Cortex of kidney (tissue), 1 donor: ENCODE measurements at places on chromosomes 7 and 10.

DNA sequence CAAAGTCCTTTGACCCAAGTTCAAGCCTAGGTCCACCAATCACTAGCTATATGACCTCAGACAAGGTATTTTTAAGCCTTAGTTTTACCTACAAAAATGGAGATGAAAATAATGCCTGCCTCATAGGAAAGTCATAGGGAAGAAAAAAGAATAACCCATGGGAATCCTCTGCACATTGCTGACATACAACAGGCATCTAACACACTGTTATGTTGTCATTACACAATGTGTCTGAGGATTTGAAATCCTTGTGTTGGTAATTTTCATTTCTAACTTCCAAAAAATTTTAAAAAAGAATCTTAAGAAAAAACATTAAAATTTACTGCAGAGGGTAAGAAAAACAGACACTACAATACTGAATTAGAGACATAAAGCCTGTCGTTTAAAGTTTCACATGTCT is 5.7 kb downstream of the ANK3 start:
- no peak for DNase-seq

DNA sequence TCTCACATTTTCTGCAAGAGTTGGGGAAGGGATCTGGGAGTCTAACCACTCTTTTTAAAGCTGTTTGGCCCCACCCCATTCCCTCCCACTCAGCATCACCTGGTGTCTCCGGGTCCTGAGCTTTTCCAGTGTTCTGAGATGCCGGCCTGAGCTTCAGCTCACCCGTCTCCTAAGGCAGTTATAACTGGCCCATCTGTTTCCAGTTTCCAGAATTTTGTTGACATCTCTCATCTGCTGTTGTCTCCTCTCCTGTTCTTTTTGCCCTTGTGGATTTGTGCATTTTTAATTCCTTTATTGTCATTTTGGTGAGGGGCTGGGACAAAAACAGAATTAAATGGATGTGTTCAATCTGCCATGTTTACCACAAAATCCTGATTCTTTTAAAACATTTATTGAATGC is 160.6 kb downstream of the C10orf105 start:
- DNase-seq = no peak

DNA sequence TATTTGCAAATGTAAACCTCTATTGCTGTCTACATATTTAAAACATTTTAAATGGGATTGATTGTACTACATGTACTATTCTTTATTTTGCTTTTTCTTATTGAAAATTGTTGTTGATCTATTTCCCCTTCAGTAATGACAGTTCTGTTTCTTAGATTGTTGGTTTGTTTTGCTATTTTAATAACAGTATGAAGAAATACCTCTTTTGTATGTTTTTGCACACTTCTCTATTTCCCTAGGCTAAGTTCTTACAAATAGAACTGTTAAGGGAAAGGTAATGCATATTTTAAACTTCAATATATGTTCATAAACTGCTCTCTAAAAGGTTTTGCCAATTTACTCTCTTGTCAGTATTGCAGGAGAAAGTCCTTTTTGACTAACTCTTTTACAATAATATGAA is 195.0 kb upstream of the PRPS1L1 start:
- no peak for DNase-seq

DNA sequence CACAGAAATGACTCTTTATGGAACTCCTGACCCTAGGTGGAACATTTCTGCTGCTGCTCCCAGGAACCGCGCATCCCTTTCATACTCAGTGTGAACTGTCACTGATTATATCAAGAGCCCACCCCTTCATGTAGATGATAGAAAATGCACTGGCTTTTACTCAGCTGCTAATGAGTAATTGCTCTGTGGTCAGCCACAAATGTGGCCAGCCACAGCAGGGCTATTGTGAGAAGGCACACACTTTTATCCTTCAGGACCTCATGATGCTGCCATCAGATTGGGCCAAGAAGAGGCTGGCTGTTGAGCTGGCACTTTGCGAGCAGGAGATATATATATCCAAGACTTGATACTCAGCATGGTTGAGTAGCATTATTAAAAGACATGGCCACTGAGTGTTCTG is 124.7 kb downstream of the CFAP58 start:
- DNase-seq = no peak

- DNase-seq = no peak
These were observed 87.3 kb upstream of the TES start for GRCh38 chr7:116122972-116123595.

GRCh38 chr7:101172854-101173751 is 7.0 kb downstream of the NAT16 start:
- no peak for DNase-seq

DNA sequence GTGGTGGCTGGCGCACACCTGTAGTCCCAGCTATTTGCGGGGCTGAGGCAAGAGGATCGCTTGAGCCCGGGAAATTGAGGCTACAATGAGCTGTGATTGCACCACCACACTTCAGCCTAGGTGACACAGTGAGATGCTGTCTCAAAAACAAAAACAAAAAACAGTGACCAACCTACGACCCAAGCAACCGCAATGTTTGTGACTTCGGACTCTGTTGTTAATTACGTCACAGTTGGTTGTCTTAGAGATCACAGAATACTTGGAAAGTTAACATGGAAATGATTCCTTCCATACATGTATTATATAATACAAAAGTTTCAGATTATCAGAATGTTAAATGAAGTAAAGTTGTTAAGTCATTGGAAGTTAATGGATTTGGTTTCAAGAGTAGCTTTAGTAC is 106.2 kb downstream of the REEP3 start:
- DNase-seq = no peak

- no peak for DNase-seq
These were observed 4.0 kb upstream of the GIMAP8 start for GRCh38 chr7:150446288-150446938.

DNA sequence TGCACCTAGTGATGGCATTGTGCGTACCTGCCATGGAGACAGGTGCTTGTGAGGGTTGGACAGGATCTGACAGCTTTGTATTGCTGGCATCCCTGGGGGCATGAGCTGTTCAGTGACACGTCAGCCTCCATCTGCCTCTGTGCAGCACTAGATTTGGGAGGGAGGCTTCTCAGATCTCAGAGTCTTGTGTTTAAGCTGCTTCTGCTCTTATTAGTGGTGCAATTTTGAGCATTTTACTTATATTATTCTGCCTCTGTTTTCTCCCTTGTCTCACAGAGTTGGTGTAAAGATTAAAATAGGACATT is 5.1 kb downstream of the ARHGAP22 start:
- DNase-seq = no peak

DNA sequence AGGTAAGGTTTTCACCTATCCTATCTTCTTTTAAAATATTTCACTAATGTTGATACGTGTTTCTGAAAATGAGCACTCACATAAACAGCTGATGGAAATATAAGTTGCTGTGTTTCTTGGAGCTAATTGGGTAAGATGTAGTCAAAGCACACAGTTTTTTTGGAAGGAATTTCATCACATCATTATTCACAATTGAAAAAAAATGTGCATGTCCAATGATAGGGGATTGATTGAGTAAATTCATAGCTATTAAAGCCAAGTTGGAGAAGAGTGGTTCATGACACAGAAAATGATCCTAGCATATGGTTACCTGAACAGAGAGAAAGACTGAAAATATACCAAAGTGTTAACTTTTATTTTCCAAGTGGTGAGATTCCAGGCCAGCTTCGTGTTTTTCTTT is 29.6 kb downstream of the GLI3 start:
- DNase-seq = no peak
